ENCODE measurements at places on chromosomes 13 and 19.

GRCh38 chr19:55391191-55391670, 5.5 kb downstream of the RPL28 start:
- no peak for DNase-seq

DNA sequence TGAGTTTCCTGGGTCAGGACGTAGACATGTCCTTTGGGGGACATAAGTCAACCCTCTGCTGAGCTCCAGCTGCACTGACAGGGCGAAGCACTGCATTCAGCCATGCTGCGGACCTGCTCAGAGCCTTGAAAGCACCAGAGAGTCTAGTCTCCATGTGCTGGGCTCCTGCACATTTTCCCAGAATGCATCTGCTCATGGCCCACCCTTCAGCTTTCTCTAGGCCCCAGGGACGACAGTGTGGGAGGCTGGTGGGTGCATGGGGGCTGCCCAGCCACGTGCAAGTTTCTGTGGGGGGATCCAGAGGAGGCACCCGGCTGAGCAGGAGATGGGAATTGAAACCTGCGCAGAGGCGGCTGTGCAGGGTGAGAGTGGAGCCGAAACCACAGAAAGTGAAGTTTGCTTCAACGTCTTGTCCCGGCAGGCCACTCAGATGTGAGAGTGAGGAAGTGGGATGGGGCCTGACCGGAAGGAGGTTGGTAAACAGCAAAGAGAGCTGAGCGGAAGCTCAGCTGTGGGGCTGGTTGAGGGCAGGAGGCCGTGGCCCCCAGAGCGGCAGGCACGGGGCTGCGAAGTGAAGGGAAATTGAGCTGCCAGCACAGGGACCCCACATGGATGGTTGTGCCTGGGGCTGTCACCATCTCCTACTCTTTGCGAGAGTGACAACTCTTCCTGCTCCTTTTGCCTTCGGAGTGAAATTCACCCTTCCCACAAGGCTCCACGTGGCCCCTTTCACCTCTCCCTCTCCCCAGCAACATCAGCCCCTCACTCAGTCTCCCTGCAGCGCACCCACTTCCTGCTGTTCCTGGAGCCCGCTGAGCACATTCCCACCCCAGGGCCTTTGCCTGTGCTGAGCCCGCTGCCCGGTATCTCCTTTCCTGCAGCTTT, 11.8 kb downstream of the PGLS start:
- DNase-seq = no peak

- no peak for DNase-seq
Measured at GRCh38 chr19:16112778-16113177, 1.1 kb downstream of the RAB8A start.

DNA sequence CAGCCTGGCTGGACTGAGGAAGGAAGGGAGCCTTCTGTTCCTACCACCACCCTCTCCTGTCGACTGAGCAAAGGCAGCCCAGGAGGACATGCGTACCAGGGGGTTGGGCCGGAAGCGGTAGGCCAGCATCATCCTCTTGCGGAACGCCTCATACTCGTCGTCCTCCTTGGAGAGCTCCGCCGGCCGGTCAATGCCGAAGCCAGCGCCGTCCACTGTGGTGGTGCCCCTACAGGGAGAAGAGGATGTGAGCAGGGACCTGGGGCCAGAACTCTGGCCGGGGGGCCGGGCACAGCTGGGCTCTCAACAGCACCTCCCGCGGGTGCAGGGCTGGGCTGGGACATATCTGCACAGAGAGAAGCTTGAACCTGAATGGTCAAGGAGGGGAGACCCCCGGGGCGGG, 3.8 kb upstream of the TM6SF2 start:
- no peak for DNase-seq

DNA sequence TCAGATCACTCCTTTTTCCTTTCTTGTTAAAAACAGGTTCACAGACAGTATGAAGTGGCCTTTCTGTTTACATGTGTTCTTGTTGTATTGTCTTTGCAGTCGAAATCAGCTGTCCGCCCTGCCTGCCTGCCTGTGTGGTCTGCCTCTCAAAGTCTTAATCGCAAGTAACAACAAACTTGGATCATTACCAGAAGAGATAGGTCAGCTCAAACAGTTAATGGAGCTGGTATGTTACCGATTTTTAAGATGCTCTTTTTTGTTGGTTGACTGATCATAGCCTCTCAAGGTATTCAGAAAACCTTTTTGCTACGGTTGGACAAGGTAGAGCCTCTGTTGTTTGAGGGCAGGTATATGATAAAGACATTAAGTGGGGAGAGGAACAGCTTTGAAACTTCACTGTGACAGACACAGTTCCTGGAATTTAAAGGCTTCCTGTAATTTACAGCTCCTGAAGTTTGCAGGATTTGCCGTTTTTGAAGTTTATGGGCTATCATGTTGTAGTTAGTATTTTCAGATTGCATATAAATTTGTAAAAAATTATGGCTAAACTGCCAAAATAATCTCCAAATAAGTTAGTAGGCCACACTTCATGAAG, 116.1 kb downstream of the LRCH1 start:
- no peak for DNase-seq

DNA sequence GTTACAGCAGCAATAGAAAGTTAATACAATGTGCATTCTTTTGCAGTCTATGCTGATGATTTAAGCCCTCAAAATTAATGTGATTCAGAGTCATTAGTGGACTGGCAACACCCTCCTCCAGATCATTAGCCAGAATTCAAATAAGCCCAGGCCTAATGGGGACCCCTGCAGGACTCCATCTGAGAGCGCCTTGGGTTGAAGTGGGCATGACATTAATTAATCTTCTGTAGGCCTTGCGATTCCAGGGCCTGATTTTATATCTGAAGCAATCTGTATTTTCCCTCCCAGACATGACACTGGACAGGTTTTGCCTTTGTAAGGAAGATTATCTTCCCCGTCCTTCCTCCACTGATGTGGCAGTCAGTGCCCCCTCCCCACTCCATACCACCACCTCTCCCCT, 442.9 kb downstream of the FOXO1 start:
- DNase-seq = no peak

GRCh38 chr13:59885076-59885475, 278.7 kb downstream of the DIAPH3 start:
- DNase-seq = no peak

DNA sequence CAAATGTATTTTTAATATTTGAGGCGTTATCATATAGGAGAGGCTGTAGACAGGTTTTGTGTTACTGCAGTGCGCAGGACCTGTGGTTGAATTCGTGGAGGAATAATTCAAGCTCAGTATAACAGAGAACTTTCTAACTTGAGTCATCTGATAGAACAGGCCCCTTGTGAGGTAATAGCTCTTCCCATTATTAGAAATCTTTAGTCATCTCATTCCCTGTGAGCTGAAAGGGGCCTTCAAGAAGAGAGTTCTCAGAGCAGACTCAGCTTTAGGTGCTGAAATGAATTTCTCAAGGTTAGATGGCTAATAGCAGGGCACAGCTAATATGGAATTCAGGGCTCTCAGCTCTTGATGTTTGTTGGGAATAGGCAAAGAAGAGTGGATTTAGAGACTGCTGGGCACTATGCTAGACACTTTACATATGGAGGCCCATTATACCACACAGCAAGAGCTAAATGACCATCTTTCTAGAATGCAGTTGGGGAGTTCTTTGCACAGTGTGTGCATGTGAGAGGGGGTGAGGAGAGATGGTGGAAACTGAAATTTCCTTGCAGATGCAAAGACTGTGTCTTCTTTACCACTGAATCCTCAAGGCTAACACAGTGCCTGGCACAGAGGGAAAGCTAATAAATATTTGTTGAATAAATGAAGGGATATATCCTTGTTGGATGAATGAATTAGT, 89.5 kb downstream of the DGKH start:
- DNase-seq = no peak

GRCh38 chr13:34591900-34592529, 350.1 kb upstream of the NBEA start:
- no peak for DNase-seq

DNA sequence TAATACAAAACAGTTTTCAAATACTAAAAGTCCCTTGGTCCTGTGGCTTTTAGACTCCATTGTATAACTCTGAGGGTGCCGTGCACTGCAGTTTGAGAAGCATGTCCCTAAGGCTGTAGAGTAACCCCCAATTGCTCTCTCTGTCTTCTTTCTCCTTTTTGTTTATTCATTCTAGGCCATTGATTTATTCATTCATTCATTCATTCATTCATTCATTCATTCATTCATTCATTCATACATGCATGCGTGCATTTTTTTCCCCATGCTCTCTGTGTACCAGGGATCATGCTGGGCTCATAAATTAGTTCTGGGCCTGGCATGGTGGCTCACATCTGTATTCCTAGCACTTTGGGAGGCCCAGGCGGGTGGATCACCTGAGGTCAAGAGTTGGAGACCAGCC, 19.3 kb downstream of the PRR22 start:
- no peak for DNase-seq

DNA sequence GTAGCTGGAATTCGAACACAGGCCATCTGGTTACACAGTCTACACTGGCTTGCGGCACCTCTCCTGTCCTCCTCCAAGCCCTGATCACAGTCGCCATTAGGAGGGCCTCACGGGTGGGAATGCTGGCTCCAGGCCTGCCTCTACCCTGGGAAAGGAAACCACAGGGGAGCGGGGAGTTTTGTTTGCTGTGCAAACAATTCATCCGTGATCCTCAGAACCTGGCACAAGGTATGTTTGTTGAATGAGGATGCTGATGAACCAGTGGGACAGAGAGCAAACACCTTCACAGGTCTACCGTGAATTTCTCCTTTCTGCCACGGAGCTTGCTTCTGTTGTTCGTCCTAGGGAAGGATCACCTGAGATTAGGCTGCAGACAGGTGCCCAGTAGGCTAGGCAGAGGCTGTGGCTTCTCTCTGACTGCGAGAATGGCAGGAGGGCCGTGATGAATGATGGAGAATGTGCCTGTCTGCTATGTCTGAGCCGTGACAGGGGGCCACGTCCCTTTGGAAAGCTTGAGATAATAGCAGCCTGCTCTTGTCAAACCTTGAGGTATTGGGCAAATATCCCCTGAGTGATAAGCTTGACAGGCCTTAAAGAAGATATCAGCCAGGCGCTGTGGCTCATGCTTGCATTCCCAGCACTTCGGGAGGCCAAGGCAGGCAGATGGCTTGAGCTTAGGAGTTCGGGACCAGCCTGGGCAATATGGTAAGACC, 36.7 kb downstream of the PIN1 start:
- no peak for DNase-seq

- DNase-seq = no peak
Measured at GRCh38 chr13:44904967-44905366, 84.3 kb downstream of the NUFIP1 start.

DNA sequence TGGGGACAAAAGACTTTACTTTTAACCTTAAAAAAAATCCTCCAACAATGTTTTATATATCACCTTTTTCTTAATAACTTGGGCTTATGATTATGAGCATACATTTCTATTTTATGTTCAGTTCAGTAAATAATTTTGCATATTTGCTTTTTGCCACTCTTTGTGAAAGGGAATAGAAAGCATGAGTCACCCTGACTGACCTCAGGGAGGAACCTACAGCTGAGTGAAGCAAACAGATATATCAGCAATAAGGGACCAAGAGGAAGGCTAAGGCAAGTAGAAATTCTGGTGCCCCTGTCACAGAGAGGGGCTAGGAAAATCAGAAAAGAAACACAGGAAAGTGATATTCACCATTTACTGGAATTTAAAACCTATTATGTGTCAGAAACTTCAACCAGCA, 37.2 kb upstream of the SOHLH2 start:
- no peak for DNase-seq

DNA sequence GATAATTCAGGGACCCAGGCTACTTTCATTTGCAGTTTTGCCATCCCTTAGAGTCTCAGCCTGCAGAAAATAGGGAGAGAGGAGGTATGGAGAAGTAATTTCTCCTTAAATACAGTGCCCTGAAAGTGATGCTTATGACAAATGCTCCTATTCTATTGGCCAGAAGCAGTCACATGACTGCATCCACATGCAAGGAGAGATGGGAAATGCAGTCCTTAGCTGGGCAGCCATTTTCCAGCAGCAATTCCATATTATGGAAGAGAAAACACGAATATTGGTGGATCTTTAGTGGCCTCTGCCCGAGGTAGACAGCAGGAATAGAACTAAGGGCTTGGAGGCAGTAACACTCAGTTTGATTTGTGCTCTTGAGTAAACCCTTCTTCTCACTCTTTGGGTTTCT, 39.4 kb downstream of the VAV1 start:
- DNase-seq = no peak

DNA sequence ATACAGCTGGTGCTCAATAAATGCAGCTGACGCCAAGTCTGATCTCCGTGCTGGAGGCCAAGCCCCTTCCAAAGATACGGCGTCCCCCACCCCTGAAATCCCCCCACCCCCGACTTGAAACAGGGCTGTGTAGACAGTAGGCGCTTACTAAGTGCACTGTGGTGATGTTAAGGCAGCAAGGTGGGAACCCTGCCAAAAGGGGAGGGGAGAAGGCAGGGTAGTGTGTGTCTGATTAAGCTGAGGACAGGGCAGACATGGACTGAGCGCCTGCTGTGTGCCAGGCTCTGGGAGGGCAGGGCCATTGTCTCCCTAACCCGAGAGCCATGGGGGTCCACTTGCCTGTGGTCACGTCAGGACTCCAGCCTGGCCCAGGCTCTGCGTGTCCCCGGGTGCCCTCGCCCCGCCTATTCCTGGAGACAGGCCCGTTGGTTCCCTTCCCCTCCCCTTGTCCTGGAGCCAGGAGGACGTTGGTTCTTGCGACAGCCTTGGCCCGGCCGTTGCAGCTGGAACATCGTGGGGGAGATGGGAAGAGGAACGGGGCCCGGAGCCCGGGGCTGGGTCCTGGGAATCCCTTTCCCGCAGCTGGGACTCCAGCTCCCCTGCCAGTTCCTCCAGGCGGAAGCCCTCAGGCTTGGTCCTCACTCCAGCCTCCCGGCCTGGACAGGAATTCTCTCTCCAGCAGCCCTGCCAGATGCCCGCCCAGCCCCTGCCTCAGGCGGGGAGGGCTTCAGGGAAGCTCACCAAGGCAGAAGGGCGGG, 1.7 kb upstream of the ELANE start:
- DNase-seq = no peak

- DNase-seq = no peak
Measured at GRCh38 chr19:14091813-14092462, 1.4 kb upstream of the SAMD1 start.

- no peak for DNase-seq
Measured at GRCh38 chr19:38650172-38650775, 2.8 kb downstream of the ACTN4 start.

GRCh38 chr19:38204096-38204495, 19.9 kb downstream of the DPF1 start:
- no peak for DNase-seq

GRCh38 chr19:42634409-42635232, 39.9 kb upstream of the CEACAM8 start:
- no peak for DNase-seq

GRCh38 chr19:1451916-1452801, 2.2 kb downstream of the APC2 start:
- DNase-seq = no peak

- no peak for DNase-seq
Measured at GRCh38 chr19:41323023-41323422, 13.1 kb downstream of the CCDC97 start.

GRCh38 chr19:17933414-17934129, 757 bp downstream of the CCDC124 start:
- no peak for DNase-seq

- no peak for DNase-seq
Measured at GRCh38 chr19:52948025-52948770, 14.5 kb downstream of the ZNF816 start.
